ENCODE measurements at places on chromosomes 2 and 18.

GRCh38 chr2:172215936-172216335, 113.2 kb upstream of the DLX2 start:
- no peak for DNase-seq

- DNase-seq: no peak
Measured at GRCh38 chr2:179031731-179032408, 18.1 kb downstream of the CCDC141 start.

GRCh38 chr18:31230495-31230894, 67.8 kb upstream of the DSC1 start:
- no peak for DNase-seq

DNA sequence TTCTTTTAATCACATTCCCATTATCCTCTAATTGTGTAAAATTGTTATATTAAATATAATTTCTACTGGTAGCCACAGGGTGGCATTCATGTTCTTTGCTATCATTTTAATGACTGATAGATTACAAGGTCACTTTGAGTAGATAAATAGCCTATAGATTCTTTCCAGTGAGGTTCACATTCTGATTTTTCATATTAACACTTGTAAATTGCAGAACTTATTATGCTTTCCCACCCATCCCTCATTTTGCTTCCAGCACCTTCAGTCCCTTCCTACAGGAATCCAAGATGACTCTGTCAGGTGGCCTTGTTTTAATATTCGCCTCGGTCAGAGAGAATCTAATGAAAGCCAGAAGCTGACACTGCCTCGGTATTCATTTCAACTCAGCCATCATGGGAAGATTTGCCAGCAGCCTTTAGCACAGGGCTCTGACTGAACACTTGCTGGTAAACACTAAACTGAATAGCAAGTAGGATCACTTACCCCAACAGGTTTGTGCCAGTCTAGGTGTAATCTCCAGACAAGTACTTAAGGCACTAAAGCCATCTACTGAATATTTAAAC, 101.2 kb upstream of the FSHR start:
- DNase-seq: no peak

- DNase-seq: no peak
Measured at GRCh38 chr2:36452260-36452659, 96.7 kb downstream of the CRIM1 start.

- DNase-seq: no peak
Measured at GRCh38 chr18:49563701-49564517, 2.1 kb downstream of the LIPG start.

DNA sequence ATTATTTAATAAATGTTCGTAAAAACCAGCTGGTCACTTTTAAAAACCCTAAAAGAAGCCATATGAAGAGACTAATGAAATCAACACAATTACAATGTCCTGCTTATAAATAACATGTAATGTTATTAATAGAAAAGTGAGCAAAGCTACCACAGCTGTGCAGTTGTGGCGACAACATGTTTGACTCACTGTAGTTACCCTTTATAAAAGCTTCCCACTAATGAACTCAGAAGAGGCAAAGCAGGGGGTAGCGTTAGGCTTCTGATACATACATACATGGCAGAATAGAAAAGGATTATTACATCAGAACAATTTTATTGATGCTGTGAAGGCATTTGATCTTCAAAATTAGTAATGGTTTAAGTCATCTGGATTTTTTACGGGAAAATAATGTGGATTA, 219.7 kb downstream of the SLC4A10 start:
- no peak for DNase-seq

DNA sequence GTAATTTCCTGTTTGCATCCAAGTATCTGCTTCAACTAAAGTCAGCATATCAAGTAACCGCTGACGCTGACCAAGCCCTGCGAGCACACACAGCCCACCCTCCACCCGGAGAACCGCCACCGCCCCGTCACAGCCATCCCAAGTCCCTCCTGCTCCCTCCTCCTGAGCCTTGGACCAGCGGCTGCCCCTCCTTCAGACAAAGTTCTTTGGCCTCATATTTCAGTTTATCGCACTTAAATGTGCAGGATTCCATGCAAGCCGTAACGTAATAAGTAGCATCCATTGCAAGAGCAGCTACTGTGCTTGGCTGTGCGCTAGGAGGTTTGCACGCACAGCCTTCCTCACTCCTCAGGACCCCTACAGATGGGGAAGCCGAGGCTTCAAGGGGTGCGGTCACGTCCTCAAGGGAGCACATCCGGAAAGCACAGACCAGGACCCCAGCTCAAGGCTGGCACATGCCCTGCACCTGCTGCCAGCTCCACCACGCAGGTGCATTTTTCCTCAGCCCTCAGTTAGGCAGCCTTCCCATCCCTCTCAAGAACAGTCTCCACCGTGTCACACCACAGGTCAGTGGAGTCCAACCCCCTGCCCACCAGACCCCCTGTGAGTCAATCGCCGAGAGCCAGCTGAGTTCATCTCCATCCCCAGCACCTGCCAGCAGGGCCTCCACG, 17.1 kb downstream of the PXDN start:
- no peak for DNase-seq

GRCh38 chr2:69018678-69019095, 5.7 kb downstream of the ANTXR1 start:
- DNase-seq: no peak

GRCh38 chr2:68052717-68053422, 9.9 kb downstream of the C1D start:
- no peak for DNase-seq

GRCh38 chr2:53512071-53512826, 255.4 kb upstream of the CHAC2 start:
- no peak for DNase-seq

DNA sequence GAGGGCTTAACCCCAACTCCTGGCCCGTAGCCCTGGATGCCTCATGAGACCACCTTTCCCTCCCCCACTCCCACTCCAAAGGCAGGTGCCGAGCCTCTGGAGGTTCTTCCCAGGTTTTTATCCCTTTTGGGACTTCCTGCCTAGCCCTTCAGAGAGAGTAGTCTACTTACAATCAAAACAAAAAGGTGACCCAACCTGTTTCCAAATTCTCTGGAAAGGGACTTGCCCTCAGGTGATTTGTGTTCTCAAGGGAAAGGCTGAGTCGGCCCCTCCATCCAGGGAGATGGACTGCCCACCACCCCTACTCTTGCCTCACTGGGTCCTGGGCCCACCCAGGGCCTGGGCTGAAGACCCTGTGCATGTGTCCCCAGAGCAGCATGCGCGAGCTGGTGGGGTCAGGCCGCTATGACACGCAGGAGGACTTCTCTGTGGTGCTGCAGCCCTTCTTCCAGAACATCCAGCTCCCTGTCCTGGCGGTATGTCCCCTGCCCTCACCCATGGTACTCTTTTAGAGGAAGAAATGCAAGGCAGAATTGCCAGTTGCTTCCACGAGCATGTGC, 108.5 kb downstream of the PLB1 start:
- DNase-seq: no peak

GRCh38 chr2:22518641-22519040, 866.3 kb upstream of the KLHL29 start:
- no peak for DNase-seq

DNA sequence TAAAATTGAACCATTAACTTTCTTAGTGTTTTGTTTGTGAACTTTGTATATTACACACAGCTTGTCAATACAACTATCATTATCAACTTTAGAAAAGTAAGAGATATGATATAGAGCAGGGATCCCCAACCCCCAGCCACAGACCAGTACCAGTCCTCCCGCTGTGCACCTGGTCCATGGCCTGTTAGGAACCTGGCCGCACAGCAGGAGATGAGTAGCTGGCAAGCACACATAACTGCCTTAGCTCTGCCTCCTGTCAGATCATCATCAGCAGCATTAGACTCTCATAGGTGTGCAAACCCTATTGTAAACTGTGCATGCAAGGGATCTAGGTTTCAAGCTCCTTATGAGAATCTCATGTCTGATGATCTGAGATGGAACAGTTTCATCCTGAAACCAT, 491.0 kb upstream of the NXPH2 start:
- DNase-seq: no peak

DNA sequence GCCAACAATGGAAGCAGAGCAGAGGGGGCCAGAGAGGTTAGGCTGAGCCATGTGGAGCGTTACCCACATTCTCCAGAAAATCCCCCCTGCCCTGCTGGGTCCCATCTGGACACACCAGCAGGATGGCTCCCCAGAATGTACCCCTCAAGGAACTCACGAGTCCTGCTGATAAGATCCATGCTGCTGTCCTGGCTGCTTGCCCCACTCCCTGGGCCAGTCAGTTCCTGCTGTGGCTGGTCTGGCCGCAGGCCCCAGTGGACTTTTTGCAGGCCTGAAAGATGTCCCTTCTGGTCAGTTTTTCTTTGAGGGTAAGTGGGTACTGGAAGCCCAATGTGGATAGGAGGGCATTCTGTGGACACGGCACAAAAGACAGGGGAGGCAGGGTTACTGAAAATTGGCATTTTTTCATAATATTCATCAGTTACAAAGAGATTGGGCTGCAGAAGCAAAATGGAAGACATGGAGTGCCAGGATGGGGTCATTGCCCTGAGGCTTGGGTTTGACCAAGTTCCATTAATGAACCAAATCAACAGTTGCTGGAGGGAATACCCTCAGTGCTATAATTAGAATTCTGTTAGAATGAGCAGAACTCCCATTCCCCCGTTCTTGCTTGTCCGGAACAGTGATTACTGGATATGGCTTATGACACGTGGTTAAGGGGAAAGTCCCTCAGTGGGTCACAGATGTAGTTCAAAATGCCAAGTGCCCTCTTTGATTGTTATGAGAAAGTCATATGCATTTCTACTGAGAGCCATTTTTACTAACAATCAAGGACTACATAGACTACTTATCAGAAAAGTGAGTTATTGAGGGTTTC, 38.7 kb downstream of the SLC4A5 start:
- no peak for DNase-seq
